ENCODE measurements at places on chromosomes 1 and 21.

- no peak for DNase-seq
Observed at GRCh38 chr1:182145441-182145840, 83.9 kb upstream of the ZNF648 start.

DNA sequence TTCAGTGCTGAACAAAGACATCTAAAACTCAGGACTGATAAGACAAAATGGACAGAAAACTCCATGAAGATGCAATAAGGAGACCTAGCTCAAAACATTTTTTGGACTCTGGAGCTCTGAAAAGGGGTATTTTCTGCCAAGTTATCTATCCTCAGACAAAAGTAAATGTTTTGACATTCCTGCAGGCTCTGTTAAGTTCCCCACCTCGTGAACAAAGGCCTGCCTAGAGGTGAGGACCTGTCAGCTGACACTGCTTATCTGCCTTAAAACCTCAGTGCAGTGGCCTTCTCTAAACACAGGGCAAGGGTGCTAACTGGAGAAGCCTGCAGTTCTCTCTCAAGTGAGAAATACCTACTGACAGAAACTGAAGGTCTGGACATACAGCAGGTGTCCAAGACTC is 41.1 kb downstream of the COLGALT2 start:
- no peak for DNase-seq

DNA sequence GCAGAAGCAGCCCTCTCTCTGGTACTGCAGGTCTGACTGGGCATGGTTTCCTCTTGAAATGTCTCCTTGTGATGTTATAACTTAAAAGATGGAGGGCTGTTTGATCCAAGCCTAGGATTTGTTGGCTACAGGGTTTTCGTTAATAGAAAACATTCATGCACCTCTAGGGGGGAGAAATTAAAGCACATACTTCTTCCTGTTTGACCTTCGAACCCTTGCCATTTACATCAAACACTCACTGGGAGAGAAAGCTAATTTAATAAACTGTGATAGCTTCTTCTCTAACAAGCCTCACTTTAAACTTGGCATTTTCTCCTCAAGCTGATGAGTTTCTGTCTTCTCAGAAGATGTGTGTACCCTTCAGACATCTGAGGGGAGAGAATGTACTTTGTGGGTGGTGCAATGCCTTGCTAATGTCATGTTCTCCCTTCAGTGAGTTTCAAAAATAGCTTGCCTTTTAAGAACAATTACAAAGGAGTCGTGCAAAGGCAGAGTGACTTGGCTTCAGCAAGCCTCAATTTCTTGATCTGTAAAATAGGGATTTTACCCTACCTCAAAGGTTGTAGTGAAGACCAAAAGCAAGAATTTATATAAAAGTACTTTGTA is 20.4 kb downstream of the CACHD1 start:
- DNase-seq = no peak

GRCh38 chr1:110111081-110111480 is 1.2 kb upstream of the UBL4B start:
- no peak for DNase-seq

DNA sequence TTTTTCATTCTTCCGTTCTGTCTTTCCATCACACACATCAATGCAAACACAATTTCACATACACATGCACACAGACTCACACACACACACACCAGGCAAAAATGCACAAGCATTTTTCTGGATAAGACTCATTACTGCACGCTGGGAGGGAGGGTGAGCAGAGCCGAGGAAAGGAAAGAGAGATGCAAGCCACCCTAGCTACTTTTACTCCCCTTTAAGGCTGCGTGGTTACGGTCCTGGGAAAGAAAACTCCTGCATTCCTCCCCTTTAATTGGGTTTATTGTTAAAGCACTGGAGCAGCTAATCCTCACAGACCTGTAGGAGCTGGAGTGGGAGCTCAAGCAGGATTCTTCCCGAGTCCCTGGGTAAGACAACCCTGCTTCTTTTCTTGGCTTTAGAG is at the start of gene CAMK1G:
CAMK1G (plus strand) TSS at position 307 of the 400 bp plus-strand sequence. CDS start 11,270 bp downstream, outside the sequence.
- peak; percentile 15 for DNase-seq

DNA sequence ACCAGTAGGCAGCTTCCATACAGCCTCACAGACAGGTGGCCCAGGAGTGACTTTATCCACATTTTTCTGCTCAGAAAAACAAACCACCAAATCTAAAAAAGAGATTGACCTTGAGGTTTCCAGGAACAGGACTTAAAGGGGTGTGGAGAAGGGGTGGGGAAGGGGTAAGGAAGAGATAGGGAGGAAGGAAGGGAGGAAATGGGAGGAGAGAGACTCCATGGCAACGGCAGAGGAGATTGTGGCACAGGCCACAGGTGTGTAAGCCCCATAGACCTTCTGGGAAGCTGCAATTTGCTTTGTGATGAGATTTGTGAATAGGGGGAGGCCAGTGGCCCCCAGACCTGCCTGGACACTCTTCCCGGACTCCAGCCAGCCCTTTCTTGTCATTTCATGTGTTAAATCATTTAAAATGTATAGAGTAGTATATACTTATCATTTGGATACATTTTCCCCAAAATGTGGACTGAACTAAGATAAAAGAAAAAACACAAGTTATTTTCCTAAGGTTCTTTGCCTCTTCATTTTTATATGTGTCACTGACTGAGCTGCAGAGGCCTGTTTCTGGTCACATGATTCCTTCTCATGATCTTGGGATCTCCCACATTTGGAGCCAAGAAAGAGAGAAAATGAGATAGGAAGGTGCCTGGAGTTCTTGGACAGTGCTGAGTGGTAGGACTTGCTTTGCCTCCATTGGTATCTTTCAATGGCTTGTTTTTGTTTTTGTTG is 55.5 kb downstream of the CLIC6 start:
- DNase-seq = no peak

- DNase-seq = no peak
Observed at GRCh38 chr1:97424209-97424608, 496.6 kb downstream of the DPYD start.

GRCh38 chr1:177164380-177165068 is at the start of gene ASTN1:
ASTN1 (minus strand) TSS chr1:177164712; CDS start chr1:177164676, 36 bp downstream.
- no peak for DNase-seq

DNA sequence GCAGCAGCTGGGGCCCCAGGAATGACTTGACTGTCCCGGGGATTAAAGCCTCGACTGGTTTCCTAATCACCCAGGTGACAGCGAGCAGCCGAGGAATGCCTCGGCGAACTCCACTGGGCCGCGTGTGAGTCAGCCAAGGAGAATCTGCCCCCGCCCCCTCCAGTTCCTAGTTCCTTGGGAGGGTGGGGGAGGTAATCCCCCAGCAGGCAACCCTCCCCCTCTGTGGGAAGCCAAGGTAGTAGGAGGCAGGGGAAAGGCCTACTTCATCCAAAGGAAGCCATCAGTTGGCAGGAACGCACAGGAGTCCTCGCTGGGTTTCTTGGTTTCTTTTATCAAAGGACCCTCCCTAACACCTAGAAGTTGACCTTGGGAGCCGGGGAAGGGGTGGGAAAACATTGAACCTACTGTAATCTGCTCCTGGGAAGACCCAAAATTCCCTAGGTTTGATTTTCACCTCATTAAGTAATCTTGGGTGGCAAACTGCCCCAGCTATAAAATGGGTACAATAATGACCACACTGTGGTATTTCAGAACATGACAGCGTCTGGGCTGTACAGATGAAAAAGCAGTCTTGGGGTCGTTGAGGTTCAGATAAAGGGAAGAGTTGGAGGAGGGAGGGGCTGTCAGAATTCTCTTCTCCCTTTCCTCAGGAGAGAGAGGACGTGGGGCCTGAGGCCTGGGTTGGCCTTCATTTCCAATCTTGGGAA is 1.4 kb downstream of the TENT5B start:
- no peak for DNase-seq

DNA sequence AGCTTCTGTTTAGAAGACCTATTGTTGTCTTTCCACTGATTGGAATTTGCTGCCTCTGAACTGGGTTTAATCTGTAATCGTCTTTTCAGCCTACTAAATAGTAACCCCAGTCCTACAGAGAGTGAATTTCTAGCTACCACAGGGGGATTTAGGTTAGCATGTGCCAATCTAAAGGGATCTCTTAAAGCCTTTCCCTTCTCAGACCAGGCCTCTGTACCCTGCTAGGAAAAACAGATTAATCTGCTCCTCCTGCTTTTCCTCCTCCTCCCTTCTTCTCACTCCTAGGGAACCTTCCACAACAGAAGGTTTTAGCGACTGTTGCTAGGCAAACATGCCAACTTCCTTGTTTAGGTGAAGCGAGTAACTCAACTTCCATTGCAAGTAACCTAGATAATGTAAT is 1.3 kb upstream of the RC3H1 start:
- DNase-seq = peak; percentile 54

DNA sequence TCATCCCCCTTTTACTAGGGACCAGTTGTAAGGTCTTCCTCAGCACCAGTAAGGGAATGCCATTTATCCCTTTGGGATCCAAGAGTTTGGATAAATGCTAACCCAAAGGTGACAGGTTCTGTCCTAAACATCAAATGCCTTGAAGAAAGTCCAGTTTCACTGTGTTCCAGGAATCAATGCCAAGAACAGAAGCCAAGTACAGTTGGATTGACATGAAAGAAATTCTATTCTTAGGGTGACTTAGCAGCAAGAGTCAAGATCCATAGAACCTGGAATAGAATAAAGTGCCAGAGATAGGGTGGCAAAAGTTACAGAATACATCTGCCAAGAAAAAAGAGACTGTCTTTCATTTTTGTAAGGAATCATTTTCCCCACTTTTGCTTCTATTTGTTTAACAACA is 94.9 kb upstream of the ADAMTS5 start:
- DNase-seq = no peak

GRCh38 chr1:206579747-206580437 is 32.4 kb downstream of the EIF2D start:
- DNase-seq = peak; percentile 34

GRCh38 chr21:31618696-31619430 is 40.6 kb upstream of the SOD1 start:
- no peak for DNase-seq

DNA sequence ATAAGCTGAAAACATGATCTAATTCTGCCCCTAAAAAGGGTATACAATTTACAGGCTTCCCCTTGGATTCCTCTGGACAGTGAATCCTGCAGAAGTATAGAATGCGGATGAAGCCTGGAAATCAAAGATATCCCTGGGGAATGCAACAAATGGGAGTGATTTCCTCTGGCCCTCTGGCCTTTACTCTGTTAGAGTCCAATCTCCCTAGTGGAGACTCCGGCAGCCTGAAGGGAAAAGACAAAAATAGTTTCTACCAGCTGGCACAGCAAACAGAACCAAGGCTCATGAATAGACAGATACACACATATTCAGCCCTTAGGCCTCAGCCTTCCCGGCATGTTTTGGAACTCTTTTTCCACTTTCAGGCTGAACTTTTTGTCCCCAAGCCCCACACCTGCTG is 3.9 kb upstream of the LRRC52 start:
- no peak for DNase-seq

GRCh38 chr1:1938613-1939295 is 19.7 kb upstream of the TMEM52 start:
- no peak for DNase-seq

DNA sequence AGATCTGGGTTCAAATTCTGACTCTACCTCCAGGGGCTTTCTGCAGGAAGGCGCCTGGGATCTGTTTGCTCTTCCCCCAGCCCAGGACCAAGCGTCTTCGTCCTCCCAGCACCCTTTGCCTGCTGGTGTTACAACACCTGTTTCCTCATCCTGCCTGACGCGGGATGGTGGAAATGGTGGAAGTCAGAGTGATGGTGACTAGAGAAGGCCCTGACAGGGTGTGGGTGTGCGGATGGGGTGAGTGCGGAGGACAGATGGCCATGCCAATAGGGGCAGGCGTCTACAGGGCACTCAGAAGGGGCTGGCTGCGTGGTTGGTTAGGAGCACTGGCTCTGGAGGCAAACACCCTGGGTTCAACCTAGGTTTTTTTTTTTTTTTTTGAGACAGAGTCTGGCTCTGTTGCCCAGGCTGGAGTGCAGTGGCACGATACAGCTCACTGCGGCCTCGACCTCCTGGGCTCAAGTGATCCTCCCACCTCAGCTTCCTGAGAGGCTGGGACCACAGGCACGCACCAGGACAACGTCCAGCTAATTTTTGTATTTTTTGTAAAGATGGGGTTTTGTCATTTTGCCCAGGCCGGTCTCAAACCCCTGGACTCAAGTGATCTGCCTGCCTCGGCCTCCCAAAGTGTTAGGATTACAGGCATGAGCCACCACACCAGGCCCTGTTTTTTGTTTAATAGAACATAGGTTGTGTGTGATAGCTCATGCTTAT is 1.5 kb downstream of the THEMIS2 start:
- no peak for DNase-seq

- no peak for DNase-seq
Observed at GRCh38 chr1:17199267-17200044, 5.5 kb upstream of the PADI1 start.

- DNase-seq = no peak
Observed at GRCh38 chr1:56331892-56332567, 247.3 kb downstream of the PLPP3 start.

DNA sequence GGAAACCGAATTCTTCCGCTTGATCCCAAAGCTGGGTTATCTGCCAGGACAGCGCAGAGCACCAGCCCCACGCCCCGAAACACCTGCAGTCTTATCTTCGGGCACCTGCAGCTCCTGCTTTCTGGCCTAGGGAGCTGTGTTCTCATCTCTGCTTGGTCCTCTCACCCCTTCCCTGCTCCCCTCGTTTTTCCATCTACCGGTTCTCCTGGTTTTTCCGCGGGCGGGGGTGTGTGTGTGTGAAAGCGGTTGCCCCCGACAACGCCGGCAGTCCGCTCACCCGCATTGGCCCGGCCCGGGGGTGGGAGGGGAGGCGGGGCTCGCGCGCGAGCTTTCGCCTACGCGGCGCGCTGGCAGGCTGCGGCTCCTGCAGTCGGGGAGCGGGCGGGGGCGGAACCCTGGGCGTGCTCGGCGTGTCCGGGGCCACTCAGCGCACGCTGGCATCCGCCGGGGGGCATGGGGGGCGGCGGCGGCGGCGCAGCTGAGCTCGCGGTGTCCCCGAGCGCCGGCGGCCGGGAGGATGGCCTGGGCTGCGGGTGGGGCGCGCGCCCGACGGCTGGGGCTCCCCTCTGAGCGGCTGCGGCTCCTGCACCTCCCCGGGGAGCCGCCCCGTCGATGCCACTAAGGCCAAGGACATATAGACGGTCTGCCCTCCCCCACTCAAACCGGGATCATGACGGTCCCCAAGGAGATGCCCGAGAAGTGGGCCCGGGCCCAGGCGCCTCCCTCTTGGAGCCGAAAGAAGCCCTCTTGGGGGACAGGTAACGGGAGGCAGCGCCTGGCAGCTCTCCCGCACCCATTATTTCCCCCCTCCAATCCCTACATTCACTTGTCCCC is 3.2 kb downstream of the ATP8B2 start:
- DNase-seq = peak; percentile 87

DNA sequence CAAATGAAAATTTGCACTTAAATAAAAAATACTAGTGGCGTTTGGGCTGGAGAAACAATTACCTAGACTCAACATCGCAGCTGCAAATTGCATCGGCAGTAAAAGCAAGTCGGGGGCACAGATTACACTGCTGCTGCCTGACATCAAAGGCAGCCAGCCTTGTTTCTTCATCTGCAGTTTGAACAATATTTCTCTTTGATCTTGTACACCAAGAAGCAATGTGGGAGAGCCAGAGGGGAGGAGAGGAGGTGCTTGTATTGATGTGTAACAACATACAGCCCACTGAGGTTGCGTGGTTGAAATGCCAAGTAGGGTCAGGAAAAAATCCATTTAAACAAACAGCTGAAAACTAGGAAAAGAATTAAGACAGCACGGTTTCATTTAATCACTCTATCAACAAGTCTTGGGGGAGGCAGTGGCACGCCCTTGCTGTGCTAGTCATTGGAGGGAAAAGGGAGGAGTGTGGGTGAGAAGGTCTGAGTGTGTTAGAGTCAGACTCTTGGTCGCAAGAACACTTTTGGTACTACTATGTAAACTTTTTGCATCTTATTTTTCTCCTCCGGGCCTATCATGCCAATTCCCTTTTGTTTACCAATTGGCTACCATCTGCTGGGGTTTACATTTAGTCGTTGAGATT is 456.5 kb downstream of the OMA1 start:
- DNase-seq = peak; percentile 2

- no peak for DNase-seq
Observed at GRCh38 chr1:53601031-53601745, 137.8 kb downstream of the GLIS1 start.

All from hindlimb muscle (tissue), 1 donor.